ENCODE measurements at places on chromosomes 7 and 10.

DNA sequence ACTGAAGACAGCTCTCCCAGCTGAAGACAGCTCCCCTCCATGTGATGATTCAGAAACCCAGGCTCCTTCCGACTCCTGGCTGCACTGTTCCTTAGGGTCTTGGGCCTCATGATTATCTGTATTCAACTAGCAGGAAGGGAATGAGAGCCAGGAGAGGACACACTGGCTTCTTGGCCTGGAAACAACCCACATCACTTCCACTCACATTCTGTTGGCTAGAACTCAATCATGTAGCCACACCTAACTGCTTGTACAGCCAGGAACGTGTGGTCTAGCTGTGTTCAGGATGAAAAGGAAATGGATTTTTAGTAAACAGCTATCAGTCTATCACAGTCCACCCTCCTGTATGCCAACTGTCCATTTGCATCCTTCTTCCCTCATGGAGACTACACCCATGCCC lies 30.5 kb upstream of the XPNPEP1 start:
- DNase-seq = no peak

- DNase-seq = no peak
Measured at GRCh38 chr7:33725111-33726025, 180.0 kb upstream of the BMPER start.

DNA sequence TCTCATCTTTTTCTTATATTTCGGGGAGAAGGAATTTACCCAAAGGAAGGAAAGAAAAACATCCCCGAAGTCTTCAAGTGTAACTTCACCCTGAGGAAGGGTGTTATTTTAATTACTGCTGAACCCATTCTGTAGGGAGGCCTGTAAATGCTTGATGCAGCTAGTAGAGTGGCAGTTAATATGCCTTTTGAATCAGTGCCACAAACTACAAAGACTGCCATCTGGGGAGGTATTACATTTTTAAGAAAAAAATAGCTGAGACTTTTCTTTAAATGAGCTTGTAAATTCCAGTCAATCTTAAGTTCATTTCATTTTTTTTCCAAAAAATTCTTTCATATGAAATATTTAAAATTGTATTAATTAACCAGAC lies 233.1 kb upstream of the FERD3L start:
- DNase-seq = no peak

DNA sequence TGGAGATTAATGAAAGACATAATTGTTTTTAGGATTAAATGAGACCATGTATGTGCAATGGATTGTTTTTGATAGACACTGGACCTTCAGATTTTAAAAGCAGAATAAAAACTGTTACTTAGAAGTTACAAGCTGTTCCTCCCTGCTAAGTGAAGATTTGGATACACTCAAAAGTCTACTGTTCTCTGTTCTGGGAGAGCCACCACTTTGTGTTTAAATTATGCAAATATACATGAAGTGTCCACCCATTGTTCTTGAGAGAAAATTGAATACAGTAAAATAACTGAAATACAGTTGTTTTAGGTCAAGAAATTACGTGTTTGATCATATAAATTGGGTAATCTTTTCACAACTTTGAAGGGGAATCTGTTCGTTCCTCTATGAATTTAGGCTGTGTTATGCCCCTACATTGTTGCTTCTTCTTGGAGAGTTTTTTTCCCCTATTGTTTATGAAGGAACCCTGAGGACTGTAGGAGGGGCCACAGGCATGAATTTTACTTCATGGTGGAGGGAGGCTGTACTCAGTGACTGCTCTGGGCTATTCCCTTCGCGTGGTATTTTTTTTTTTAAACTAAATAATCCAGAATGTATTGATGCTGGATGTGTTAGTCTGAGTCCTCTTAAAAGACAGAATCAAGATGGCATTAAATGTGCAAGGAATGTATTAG lies 18.6 kb upstream of the VCL start:
- no peak for DNase-seq

DNA sequence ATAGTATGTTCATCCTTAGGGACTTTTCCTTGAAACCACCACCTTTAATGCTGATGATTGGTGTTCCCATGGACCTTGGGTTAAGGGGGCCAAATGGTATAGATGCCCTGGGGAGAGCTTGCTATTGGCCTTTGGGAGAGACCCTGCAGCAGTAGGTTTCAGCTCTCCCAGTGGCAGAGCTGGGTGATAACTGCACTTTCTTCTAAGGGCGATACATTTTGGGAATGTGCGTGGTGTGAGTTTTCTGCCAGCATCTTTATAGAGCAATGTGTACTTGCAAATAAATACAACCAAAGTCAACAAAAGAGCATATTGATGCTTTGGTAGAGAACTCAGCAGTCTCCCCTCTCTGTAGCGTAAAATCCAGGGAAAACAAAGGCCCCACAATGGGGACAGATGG lies 404.1 kb downstream of the PAXIP1 start:
- no peak for DNase-seq

DNA sequence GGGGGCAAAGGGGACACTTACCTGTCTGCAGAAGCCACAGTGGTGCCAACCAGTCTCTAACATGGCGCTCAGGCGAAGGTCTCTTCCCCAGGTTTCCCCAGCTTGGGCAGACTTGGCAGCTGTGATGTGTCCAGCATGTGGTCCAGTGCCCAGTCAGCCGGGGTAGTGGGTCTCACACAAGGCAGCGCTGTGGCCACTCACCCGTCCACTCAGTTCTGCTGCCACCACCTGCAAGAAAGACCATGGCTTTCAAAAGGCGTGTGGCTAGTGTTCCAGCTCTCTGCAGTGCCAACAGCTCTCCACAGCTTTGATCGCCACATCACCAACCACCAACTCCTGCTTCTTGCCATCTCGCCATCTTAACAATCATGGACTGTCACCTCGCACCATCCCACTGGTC lies 259.6 kb downstream of the USP6NL start:
- no peak for DNase-seq

- DNase-seq = peak; percentile 2
Measured at GRCh38 chr10:77036993-77037734, 600.4 kb downstream of the KCNMA1 start.

GRCh38 chr7:142772673-142773072 lies 1.9 kb downstream of the PRSS2 start:
- DNase-seq = no peak

GRCh38 chr7:69808391-69808790 lies 210.1 kb downstream of the AUTS2 start:
- no peak for DNase-seq

Measured in activated CD4-positive, alpha-beta T cell treated with anti-CD3 and anti-CD28 coated beads, Interleukin-2, amount 50 U/mL, for 16 hours (primary cell).